ENCODE measurements at places on chromosomes 3 and 15.

GRCh38 chr15:29712149-29712885, 110.0 kb downstream of the TJP1 start:
- no peak for DNase-seq

GRCh38 chr3:49636883-49637609, 37.1 kb upstream of the APEH start:
- DNase-seq, result no peak

DNA sequence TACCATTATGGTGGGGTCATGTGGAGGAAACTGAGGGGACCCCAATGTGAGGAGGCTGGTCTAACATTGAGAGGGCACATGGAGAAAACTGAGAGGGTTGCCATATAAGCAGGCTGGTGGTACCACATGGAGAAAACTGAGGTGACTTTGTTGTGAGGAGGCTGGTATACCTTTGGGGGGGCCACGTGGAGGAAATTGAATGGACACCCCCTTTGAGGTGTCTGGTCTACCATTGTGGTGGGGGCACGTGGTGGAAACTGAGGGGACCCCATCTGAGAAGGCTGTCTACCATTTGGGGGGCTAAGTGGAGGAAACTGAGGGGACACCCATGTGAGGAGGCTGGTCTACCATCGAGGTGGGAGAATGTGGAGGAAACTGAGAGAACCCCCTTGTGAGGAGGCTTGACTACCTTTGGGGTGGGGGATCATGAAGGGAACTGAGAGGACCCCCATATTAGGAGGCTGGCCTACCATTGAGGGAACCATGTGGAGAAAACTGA, 163.8 kb downstream of the FBLN2 start:
- no peak for DNase-seq

DNA sequence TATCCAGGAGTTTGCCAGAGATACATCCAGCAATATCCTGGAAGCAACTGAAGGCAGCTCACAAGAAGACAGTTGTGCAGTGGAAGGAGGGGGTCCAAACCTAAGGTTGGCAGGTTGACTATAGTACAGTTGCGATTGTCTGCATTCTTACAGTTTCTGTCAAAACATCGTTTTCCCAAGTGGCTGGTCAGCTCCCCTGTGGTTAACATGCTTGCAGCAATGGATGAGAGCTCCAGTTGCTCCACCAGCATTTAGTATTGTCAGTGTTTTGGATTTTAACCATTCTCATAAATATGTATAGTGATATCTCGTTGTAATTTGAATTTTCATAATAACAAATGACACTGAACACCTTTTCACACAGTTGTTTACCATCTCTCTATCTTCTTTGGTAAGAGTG, 31.5 kb downstream of the KLF13 start:
- DNase-seq, result no peak

- no peak for DNase-seq
Measured at GRCh38 chr3:9730657-9731205, 804 bp upstream of the BRPF1 start.

GRCh38 chr3:35733341-35733740, 94.0 kb downstream of the ARPP21 start:
- no peak for DNase-seq

GRCh38 chr15:63457379-63457778, 47.0 kb upstream of the USP3 start:
- DNase-seq, result no peak

DNA sequence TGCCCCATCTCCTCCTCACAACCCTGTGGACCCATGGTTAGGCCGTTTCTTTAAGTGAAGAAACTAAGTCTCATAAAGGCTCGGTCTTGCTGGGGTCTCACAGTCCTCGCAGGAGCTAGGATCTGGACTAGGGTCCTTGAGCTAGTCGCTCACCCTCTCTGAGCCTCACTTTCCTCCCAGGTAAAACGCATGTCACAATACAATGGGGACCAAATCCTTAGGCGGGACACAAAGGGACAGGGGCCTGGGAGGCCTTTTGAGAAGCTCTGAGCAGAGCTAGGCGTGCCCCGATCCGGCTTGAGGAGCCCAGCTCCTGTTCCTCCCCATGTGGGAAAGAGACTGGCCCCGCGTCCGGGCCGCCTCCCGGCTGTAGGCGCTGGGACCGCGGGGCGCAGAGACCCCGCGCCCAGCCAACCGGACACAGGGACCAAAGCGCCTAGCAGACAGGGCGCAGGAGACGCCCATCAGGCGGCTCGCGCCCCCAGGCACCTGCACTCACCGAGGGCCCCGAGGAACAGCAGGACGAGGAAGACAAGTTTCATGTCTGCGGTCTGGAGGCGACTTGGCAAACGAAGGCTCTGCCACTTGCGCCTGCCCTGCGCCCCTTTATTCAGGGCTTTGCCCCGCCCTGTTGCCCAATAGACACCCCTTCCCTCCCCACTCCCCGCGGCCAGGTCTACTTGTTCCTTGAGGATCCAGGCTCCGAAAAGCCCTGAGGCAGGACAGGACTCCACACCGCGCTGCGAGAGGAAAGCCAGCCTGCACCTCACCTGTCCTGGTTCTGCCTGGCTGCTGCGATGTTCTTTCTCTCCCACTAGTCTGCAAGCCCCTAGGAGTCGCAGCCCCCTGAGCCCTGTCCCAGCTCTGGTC, at the start of gene LTF:
TSS of gene LTF (minus strand) at position 580 of the 870 bp plus-strand sequence. CDS start at position 542, 38 bp downstream.
- no peak for DNase-seq

DNA sequence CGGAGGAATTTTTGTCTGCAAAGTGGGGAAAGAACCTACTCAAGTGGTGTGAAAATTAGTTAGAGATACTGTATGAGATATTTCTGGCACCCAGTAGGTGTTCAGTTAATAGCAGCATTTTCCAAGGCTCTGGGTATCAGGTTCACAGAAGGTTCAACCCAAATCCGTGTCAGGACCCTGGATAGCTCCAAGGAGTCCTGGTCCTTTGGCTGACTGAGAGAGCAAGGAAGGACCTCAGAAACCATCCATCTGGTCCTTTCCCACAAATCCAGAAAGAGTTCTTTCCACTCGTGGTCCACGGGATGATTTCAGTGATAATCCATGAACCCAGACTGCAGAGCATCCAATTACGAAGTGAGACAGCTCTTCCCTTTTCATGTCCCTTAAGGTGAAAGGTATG, 51.4 kb downstream of the SLC6A11 start:
- no peak for DNase-seq

DNA sequence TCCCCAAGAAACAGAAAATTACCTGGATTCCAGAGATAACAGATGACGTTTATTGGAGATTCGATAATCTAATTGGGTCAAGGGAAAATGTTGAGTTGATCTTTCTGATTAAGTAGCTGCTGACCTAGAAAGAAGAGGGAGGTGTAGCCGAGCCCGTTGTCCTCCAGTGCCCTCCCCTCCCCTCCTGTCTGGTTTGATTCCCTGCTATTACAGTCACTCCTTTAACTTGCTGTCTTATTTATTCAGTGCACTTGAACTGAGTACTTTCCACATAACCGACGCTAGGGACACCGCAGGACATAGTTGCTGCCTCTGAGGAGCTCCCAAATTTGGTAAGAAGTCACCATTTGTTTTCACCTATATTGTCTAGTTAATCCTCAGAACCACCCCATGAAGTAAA, 103.7 kb downstream of the AQP9 start:
- DNase-seq, result no peak

DNA sequence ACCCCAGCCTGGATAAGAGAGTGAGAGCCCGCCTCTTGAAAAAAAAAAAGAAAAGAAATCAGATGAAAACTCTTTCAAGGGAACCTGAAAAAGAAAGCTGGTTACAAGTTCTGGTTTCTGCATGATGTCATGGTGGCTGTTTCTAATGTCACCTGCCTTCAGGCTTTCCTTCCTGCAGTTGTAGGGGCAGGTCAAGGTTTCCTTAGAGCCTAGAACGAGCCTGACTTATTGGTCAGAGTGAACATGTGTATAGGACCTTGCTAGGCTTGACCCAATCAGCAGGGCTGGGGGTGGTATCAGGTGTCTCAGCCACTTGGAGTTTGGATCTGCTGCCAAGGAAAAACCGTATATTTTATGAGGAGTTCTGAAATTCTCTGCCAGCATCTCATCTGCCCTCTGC, 3.8 kb downstream of the IVD start:
- no peak for DNase-seq

DNA sequence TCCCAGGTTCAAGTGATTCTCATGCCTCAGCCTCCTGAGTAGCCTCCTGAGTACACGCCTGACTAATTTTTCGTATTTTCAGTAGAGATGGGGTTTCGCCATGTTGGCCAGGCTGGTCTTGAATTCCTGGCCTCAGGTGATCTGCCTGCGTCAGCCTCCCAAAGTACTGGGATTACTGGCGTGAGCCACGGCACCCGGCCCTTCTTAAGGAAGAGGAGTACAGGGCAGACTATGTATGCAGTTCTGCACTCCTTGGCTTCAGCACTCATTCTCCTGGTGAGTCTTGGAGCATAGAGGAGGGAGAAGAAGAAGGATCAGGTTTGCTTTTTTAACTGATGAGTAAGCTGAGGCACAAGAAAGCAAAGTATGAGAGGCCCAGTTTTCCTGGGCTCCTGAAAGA, 99.8 kb upstream of the HACD2 start:
- DNase-seq, result no peak

DNA sequence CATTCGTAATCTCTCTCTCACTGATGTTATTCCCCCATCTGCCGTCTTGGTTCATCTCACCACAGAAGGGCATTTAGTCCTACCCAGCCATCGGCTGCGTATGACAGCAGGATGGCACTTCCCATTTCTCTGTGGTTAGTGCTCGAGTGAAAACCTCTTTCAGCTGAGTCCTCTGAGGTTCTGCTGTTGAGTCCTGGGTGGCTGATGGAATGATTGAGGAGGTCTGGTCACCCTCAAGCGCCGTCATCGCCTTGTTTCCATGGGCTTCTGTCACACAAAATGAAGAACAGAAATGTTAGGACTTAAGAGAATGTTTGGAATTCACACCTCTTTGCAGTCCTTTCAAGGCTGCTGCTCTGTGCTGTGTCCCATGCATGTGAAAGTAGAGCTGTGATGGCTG, 9.4 kb upstream of the SACM1L start:
- no peak for DNase-seq

DNA sequence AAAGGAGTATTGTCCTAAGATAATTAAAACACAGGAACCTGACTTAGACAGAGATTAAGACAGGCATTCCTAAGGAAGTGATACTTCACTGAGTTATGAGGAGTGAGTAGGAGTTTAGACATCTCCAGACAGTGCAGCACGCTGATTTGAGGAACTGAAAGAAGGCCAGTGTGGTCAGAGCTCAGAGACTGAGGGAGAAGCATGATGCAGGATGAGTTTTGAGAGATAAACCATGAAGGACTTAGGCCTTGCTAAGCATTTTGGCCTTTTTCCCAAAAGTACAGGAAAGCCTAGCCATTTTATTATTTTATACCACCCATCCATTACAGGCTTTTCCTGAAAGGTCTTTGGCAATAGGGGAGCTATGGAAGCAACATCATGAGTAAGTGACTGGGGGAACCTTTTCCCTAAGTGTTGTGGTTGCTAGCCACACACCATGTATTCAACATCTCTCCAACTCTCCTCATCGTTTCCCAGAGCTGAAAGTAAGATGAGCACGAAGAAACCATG, 375.6 kb upstream of the TPRG1 start:
- DNase-seq, result no peak

DNA sequence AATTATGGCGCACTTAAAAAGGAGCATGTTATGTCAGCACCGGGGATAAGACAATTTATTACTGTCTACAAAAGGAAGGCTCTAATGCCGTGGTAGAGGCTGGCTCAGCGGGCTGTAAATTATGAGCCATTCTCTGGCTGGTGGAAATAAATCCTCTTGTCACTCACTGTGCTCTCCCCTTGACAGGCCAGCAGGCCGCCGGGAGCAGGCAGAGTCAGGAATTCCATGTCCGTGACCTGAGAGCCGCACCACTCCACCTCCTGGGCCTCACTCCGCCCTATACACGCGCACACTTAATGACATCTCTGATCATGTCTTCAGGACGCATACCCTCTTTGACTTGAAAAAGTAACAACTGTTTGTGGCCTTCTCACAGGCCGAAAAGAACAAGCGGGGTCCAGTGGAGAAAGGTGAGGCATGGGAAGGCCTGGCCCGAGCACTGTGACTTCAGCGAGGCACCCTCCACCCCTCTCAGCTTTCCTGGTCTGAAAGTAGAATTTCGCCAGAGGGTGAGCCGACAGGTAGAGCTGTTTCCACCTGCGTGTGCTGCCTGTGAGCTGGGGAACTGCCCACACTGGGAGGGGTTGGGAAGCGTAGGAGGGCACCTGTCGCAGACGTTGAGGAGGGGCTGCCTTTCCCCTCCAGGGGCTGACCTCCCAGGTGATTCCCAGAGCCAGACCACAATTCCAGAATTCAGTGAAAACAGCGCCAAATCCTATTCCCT, 13.2 kb upstream of the PCSK6 start:
- DNase-seq, result no peak

DNA sequence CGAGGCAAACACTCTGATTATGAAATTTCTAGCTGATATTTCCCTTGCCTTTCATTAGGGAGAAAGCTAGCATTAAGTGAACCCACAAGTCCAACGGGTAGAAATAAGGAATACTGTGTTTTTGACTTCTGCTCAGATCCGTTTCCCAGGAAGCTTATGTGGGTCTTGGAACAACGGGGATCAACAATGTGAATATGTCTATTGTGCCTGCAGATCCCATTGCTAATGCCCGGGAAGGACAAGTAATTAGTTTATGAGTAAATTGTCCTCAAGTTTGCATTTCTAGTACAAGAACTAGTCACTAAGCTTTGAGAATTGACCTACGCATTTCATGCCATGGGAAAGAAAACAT, 236.4 kb downstream of the UACA start:
- no peak for DNase-seq

DNA sequence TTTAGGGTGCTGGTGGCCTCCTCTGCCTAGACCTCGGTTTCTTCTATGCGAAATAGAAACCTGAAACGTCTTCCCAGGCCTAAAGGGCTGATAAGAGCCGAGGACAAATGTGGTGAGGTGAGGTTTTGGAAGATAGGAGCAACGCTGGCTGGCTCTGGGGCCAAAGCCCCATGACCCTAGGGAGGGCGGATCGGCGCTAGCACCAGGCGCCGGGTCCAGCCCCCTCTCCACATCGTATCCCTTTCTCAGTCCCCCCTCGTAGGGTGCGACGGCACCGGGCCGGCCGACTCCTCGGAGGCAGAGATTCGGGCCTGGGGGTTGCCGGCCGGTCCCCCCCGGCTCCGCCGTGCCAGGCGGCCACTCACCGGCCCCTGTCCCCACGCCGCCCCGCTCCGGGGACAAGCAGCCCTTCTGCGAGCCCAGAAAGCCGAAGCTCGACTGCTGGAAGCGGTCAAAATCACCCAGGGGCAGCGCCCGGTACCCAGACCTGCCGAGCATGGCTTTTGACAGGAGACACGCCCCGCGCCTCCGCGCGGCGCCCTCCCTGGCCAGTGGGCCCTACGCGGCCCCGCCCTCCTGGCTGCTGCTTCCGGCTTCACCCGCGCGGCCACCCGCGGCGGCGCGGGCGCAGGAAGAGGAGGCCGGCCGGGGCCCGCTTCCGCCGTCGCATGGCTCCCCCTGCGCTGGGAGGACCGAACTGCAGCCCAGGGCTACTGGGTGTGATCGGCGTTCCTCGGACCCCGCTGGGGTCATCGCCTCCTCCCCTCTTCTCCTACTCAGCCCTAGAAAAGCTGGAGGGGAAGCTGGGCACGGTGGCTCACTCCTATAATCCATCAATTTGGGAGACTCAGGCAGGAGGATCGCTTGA, at the start of gene STOML1:
TSS of gene STOML1 (minus strand) at position 570 of the 868 bp plus-strand sequence. CDS start at position 498, 72 bp downstream.
- peak; percentile 84 for DNase-seq

Data from stimulated activated CD4-positive, alpha-beta T cell treated with anti-CD3 and anti-CD28 coated beads, Interleukin-1b, Interleukin-23, amount 100 ng/mL, for 1 hour (primary cell).